ENCODE measurements at places on chromosomes 6 and 20. TPM values are rescaled to one million over a fixed set of nuclear protein-coding genes. Genes with fewer than 3 reads are reported as not detected.

The FRK gene
- 1.9 TPM for total RNA-seq

The NKX2-2 gene
- 3.0 TPM for total RNA-seq

The RSPH4A gene
- 7.2 TPM for total RNA-seq

The AKAP7 gene
- 67.1 TPM for total RNA-seq

The B3GAT2 gene
- total RNA-seq = 22.9 TPM

The TCP11 gene
- total RNA-seq = 0.30 TPM

The C20orf141 gene
- not detected for total RNA-seq

The CTCFL gene
- total RNA-seq = 0.20 TPM

The RAE1 gene
- 32.2 TPM for total RNA-seq

The MUC22 gene
- total RNA-seq = not detected

The RTEL1 gene
- total RNA-seq = 16.9 TPM

The DZANK1 gene
- total RNA-seq = 3.2 TPM

The PRL gene
- total RNA-seq = not detected

The CD109 gene
- total RNA-seq = 14.7 TPM

The VEGFA gene
- total RNA-seq = 45.8 TPM

The MCM9 gene
- 16.8 TPM for total RNA-seq

The RNF217 gene
- 23.9 TPM for total RNA-seq

The TMC2 gene
- 1.2 TPM for total RNA-seq

The TAAR1 gene
- total RNA-seq = not detected

The COL9A1 gene
- 37.1 TPM for total RNA-seq

The MICB gene
- total RNA-seq = 2.8 TPM

The DEFB121 gene
- total RNA-seq = not detected

The SYNDIG1 gene
- total RNA-seq = 23.9 TPM

The ENPP5 gene
- total RNA-seq = 14.2 TPM

The VSX1 gene
- total RNA-seq = 0.11 TPM

The LBP gene
- not detected for total RNA-seq

The TAGAP gene
- total RNA-seq = 3.3 TPM

The RHAG gene
- total RNA-seq = 2.4 TPM

The PREX1 gene
- 46.7 TPM for total RNA-seq

The CASS4 gene
- 1.5 TPM for total RNA-seq

The SLC4A11 gene
- 0.20 TPM for total RNA-seq

The BHLHE23 gene
- total RNA-seq = not detected

The MTFR2 gene
- 0.69 TPM for total RNA-seq

The TOX2 gene
- 2.8 TPM for total RNA-seq

The KHDC1 gene
- 7.2 TPM for total RNA-seq

The C6orf58 gene
- 0.17 TPM for total RNA-seq

The TSHZ2 gene
- total RNA-seq = 11.8 TPM

The BTN1A1 gene
- not detected for total RNA-seq

The PAK5 gene
- 10.5 TPM for total RNA-seq

The OR2H1 gene
- not detected for total RNA-seq

The TRIM40 gene
- 0.17 TPM for total RNA-seq

The OPN5 gene
- total RNA-seq = 0.10 TPM

The SIGLEC1 gene
- 1.8 TPM for total RNA-seq

The PTPRK gene
- total RNA-seq = 63.4 TPM

The SIRPD gene
- total RNA-seq = not detected

The TREML4 gene
- 0.10 TPM for total RNA-seq

The ARMH2 gene
- total RNA-seq = not detected

The TMEM244 gene
- not detected for total RNA-seq

The TNNC2 gene
- total RNA-seq = 1.1 TPM

The OTOR gene
- total RNA-seq = not detected

The RSPO3 gene
- total RNA-seq = 3.9 TPM
